ENCODE measurements at places on chromosomes 11 and 22.

DNA sequence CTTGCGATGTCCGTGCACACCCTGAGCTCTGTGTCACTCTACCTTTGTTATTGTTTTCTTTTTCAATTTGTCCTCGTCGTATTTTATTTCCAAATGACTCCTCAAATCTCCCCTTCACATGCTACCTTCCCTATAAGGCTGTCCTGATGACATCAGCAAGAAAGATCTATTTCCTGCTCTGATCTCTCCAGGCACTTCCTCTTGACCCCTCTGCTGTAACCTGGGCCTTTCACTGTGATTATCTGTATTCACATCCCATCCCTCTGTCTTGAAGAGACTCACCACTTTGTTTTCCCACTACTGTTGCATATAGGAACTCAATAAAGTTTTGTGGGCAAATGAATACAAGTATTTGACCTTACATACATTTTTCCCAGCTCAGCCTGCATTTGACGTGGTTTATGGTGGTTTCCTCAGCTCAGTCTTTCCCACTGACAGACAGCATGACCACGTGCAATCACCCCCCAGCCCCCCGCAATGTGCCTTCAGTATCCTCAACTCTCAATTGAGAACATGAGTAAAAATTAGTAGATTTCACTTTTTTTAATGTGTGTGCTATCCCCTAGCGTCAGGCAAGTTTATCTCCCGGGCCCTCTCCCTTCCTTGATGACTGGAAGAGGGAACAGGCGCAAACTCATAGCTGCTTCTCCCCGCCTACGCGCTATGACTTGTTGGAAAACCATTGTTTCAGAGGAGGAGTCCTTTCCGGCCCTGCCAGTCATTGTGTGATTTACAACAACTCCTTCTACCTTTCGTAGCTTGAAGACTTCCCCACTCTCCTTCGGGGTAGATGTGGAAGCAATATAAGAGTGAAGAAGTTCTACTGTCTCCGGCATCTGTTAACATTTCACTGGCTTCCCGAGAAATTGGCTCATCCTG lies 498.5 kb downstream of the NTM start:
- no peak for DNase-seq

DNA sequence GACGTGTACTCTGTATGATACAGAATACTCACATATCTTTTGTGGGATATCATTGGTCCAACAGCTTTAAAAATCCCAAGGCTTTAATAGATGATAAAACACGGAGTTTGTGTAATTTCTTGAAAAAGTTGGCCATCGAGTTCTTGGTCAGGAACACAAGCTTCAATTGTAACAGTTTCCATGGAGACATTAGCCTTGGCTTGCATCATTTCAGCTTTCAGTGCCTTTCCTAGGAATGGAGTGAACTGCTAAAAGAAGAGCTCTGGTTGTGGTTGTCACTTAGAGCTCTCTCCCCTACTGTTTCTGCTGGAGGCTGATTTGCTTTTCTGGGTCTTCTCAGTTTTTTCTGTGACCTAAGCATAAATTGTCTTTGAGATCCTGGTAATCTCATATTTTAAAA lies 14.2 kb downstream of the BMAL1 start:
- DNase-seq = no peak

DNA sequence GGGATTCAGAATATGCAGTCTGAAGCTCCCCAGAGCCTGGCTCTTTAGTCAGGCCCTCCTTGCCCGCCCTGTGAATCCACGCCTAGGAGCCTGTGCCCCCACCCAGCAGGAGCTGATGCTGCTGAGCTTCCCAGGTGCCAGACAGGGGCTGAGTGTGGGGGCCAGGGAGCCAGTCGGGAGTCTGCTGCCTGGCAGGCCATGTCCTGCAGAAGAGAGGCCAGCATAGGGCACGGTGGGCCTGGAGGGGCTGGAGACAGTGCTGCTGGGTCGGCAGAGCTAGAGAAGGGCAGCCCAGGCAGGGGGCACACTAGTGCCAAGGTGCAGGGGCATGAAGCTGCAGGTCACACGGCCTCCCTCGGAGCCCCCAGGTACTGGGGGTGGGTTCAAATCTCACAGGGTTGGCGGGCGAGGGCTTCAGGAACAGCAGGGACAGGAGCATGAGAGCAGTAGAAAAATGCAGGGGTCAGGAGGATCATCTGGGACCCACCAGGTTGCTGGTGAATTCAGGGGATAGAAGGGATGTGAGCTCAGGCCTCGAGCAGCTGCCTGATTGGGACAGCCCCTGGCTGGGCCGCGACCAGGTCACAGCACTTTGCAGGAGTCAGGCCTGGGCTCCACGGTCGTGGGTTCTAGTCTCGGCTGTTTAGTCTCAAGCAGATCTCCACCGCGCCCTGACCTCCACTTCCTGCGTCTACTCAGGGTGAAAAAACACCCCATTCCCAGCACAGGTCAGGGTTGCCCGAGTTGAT lies 4.1 kb upstream of the SEPTIN5 start:
- no peak for DNase-seq

GRCh38 chr11:199782-200181 lies 6.9 kb downstream of the SCGB1C1 start:
- DNase-seq = no peak

DNA sequence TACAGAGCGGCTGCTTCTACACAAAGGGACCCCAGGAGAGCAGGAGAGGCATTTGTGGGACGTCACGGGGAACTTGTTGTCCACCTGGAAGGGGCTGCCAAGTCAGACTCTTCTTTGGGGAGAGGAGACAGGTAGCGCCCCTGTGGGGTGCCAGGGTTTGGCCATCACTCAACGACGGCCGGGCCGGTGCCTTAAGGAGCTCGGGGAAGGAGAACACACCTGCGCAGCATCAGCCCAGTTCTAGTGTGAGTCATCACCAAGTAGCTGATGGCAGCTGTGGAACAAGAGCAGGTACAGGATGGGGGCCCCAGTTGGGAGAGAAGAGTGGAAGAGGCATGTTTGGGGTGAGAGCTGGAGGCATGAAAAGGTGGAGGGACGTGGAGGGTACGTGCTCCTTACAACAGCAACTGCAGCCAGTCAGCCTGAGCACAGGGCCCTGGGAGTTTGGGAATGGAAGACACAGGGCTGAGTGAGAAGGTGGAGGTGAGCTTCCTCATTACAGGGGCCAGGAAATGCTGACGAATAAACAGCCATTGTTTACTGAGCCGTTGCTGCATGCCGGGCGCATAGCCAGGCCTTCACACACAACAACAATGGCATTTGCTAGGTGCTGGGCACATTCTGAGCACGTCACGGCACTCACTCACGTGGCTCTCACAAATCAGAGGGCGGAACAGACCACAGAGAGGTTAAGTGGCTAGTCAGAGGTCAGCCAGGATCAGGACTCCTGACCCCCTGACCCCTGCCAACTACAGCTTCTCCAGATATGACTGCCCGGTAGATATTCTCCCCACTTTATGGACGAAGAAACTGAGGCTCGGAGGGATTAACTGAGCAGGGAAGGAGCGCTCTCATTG lies 29.1 kb upstream of the TP53I11 start:
- no peak for DNase-seq

DNA sequence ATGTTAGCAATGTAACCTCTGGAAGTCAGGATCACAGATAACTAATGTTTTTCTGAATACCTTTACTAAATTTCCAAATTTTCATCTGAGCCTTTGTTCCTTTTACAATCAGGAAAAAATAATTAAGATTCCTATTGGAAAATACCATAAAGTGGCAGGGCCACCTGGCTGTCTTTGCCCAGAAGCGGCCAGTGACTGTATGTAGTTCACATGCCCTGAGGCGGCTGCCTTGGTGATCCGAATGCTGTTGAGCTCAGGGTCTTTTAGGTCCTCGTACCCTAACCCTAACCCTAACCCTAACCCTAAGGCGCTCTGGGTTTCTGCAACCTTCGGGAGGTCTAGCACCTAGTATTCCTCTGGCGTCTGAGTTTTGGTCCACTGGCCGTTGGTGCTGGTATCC lies 8.5 kb upstream of the ARFGAP3 start:
- DNase-seq = no peak

GRCh38 chr11:120904116-120904515 lies 119.8 kb upstream of the TBCEL start:
- no peak for DNase-seq

DNA sequence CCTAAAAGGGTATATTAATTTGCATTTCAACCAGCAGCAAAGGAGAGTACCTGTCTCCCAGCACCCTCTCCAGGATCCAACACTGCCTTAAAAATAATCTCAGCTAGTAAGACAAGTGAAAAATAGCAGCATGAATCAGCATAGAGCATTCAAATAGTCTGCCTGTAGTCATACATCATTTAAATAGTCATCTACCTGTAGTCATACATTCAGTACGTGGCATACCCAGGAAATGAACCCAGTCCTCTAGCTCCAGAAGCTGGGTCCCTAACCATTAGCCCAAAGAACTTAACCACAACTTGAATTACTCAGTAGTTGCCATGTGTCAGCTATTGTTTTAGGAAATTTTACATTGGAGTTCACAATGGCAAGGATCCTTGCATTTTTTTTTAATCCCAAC lies 9.3 kb downstream of the TENM4 start:
- no peak for DNase-seq

- DNase-seq = no peak
Observed at GRCh38 chr11:59144096-59144495, 1.4 kb downstream of the FAM111A start.

DNA sequence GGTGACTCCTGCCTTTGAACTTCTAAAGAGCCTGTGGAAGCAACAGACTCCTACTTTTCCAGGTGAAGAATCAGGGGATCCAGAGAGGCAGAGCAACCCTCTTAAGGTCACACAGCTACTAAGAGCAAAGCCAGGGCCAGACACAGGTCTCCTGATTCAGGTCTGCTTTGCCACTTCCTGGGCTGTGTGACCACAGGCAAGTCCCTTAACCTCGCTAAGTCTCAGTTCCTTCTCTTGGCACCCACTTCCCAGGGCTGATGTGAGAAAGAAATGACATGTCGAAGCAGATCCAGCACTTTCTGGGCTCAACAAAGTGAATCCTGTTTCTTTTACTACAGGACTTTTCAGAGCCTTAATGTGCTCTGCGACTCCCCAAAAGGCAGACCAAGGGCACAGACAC lies 30.2 kb downstream of the UQCR10 start:
- DNase-seq = no peak

- DNase-seq = no peak
Observed at GRCh38 chr11:31895926-31896325, 84.8 kb upstream of the PAX6 start.

DNA sequence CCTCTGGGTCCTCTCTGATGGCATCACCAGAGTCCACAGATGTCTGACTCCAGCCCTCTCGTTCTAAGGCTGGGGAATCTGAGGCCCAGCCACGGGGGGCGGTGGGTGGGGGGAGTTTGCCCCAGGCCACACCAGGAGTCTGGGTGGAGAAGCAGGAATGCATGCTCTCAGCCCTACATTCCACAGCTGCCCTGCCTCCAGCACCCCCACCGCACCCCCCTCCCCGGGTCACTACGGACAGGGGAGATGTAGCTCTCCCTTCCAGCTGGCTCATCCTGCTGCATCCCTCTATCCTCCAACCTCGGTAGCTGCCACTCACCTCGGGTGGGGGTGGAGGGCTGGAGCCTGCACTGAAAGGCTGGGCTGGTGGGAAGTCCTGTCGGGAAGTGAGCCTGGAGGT lies 2.3 kb upstream of the PVALB start:
- no peak for DNase-seq

GRCh38 chr11:120086651-120087050 lies 51.3 kb downstream of the TRIM29 start:
- DNase-seq = no peak

DNA sequence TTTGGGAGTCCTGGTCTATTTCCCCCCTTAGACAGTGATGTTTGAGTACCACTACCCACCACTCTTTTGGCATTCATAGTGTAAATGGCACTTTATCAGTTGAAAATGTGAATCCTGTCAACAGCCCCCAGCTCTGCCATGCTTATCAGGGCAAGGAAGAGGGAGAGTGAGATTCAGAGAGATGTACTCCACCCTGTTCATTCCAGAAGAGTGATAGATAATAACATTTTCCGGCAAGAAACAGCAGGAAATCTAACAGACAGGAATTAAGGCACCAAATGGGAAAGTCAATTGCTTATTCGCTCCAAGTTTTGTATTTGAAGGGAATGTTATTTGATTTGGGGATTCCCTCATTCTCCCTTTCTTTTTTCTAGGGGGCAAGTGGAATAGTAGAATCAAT lies 681.9 kb downstream of the NTM start:
- DNase-seq = no peak

DNA sequence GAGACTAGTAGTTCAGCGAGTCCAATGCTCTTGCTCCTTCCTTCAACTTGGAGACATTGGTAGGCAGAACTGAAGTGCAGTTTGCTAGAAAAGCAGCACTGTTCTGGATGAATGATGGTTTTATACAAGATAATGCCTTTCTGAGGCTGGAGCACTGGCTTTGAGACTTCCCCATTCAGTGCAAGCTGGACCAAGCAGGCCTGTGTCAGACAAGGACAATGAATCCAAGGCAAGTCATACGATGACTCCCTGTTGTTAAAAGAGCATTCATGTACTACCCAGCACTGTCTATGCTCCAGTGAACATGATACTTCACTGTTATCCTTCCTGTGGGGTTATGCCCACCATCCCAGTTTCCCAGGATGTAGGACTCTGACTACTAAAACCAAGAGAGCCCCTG lies 242.3 kb upstream of the RAG2 start:
- no peak for DNase-seq

DNA sequence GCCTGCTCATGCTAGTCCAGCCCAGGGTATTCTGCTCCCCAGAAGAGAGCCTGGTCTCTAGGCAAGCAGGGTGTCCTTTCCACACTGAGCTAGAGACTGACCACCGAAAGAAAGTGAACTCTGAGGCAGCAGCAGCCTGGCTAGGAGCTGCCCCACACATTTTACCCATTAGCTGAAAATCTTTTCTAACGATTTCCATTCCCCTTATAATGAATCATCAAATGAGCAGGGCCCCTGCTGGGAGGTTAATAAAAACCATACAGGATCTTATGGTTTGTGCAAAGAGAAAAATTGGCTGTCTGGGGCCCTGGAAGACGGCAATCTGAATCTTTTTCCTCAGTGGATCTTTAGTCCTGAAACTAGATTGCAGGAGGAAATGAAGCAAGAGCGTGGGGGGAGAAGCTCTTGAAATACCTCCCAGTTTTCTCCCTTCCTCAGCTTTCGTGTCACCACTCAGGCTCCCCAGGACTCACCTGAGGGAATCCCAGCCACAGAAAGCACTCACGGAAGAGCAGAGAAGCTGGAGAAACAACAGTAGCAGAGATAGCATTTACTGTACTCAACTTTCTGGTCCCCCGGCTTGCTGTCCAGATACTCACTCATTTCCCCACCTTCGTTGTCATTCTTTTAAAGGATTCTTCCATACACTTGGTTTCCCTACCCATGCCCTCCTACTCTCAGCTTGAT lies 74.7 kb upstream of the CD44 start:
- DNase-seq = no peak

DNA sequence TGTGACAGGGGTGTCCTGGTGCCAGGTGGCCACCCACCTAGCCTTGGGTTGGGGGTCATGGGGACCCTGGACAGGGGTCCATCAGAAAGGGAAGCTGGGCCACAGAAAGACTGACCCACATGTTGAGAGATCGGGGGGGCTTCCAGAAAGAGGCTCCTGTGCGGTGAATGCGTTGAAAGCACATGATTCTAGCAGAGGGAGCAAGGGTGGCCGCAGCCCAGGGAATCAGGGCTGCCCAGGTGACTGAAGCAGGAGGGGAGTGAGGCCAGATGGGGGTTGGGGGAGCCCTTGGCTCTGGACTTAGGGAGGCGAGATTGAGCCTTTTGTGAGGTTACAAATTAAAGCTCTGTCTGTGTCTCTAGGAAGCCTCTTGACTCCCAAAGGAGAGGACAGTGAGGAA lies 80.7 kb downstream of the MORC2 start:
- DNase-seq = no peak

- peak; percentile 30 for DNase-seq
Observed at GRCh38 chr11:60872961-60873524, 5.7 kb downstream of the ZP1 start.

GRCh38 chr11:36432093-36432469 lies 78.0 kb downstream of the TRAF6 start:
- no peak for DNase-seq

GRCh38 chr11:117070016-117070415 lies 28.2 kb downstream of the SIK3 start:
- no peak for DNase-seq

All from CD4-positive, alpha-beta memory T cell (primary cell).